ENCODE measurements at places on chromosomes 16 and 17. TPM values are rescaled to one million over a fixed set of nuclear protein-coding genes. Genes with fewer than 3 reads are reported as not detected.
A peak's percentile ranks its signal among the peaks of the same experiment; 100 is the strongest.

The TIMP2 gene
- total RNA-seq: 138 TPM

DNA sequence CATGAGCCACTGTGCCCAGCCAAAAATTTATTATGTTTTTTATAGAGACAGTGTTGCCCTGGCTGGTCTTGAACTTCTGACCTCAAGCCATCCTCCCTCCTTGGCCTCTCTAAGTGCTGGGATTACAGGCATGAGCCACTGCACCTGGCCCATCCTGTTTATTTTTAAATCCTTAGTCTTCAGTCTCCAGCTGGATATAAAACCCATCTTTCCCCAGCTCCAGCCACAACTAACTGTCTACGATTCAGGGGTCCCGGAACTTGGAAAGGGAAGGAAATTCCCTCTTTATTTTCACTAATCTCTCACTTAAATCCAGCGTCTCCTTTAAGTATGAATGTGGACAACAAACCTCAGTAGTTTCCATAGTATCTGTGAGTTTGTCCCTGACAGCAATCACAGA is 62.2 kb downstream of the IQCK start:
- DNase-seq: no peak

GRCh38 chr17:8585911-8586310 is 44.6 kb downstream of the MYH10 start:
- DNase-seq: no peak

DNA sequence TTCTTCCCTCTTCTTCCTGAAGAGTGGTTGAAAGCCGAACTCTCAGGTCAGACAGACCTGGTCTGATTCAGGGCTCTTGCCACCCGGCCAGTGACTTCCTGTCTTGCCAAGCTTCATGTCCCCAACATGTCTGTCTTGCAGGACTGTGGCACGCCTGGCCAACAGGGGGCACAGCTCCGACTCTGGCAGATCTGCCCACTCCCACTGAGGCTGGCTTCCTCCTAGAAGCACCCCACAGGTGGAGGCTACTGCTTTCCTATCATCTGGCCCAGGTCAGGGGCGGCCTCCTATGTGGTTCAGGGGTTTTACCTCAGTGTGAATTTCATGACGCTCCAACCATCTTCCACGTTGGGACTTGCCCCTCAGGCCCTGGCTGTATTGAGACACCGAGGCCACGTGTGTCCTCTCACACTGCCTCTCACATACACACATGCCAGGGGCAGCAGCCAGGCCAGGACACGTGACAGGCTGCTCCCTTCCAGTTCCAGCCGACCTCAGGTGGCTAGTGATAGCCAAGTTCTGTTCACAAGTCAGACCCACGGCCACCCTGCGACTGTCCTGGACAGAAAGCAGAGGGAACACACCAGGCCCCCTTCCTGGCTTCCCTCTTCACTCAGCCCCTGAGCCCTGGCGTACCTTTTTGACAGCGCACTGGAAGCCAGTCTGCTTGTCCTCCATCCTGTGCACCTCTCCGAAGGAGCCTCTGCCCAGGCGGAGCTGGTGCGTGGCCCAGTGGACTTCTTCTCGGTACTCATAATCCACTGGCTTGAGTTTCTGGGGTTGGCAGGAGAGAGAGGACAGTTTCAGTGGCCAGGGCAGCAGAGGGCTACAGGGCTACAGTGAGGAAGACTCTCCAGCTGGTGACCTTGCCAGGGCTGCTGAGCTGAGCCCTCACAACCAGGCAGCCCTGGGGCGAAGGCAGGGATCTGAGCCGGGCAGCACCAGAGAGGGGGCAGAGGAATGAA is 22.6 kb upstream of the SPATA32 start:
- peak; percentile 88 for DNase-seq

The TNRC6C gene
- total RNA-seq: 21.0 TPM

The ZFHX3 gene
- total RNA-seq: 8.4 TPM

DNA sequence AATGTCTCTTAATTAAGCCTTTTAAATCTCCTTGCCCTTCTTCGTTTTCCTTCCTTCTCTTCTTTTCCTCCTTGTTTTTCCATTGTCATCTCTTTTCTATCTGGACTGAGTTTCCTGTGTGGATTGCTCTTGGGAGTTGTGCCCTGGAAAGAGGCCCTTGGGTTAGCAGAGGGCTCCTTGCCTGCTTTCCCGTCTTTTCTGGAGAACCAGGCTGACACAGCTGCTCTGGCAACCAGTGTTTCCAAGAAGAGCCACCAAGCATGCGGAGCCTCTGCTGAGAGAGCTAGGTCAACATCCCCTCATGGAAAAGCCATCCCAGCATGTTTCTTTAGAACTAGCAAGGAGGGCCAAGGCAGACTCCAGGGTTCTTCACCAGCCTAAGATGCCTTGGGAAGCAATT is 75.4 kb downstream of the HLF start:
- no peak for DNase-seq

The CSH1 gene
- total RNA-seq: not detected

The KRT31 gene
- total RNA-seq: not detected

The SLC16A13 gene
- 1.8 TPM for total RNA-seq

The CCL16 gene
- not detected for total RNA-seq

- no peak for DNase-seq
These were observed 145.0 kb upstream of the HS3ST4 start for GRCh38 chr16:25546791-25547190.

The SP6 gene
- 0.19 TPM for total RNA-seq

GRCh38 chr16:47467501-47467900 is 6.4 kb downstream of the PHKB start:
- no peak for DNase-seq

DNA sequence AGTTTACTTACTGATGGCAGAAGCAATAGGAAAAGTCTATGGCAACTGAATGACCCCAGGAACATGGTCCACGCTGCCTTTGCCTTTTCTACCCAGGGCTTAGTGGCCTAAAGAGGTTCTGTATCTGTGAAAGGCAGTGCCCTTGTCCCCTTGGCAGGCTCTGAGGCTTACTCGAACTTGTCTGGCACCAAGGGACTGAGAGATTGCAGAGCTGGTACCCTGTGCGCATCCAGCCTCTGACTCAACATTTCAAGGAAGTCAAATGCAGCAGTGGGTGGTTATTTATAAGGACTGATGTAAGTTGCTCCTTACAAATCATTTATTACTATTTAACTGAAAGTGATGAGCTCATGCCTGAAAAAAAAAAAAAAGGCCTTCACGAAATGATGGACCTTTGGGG is 299.9 kb upstream of the MYOCD start:
- no peak for DNase-seq

The MT1G gene
- total RNA-seq: not detected

- no peak for DNase-seq
These were observed 56.9 kb upstream of the MRTFB start for GRCh38 chr16:14014284-14014625.

DNA sequence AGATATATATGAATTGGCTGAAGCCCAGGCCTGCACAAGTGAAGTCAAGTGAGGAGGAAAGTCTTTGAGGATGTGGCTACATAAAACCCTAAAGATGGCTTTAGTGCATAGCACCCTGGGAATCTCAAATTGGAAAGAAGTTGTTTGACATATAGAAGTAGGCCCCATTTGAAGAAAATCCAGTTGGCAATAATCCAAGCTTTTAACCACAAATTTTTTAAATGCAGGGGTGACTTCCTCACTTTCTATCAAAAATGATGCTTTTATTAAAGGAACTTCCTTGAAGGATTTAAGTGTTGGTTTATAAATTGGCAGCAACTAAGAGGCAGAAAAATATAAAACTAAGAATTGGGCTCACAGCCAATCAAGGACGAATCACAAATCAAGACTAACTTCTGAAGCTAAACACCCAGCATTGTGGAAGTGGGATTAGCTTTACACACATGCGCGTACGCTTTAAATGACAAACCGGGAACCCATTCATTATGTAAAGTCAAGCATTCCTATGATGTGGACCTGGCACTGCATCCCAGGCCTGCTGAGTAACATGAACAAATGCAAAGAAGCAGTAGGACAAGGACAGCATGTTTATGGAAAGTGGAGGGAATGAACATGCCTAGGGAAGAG is 63.3 kb downstream of the NOG start:
- no peak for DNase-seq

The CDIP1 gene
- total RNA-seq: 46.3 TPM

The FBXL16 gene
- not detected for total RNA-seq

DNA sequence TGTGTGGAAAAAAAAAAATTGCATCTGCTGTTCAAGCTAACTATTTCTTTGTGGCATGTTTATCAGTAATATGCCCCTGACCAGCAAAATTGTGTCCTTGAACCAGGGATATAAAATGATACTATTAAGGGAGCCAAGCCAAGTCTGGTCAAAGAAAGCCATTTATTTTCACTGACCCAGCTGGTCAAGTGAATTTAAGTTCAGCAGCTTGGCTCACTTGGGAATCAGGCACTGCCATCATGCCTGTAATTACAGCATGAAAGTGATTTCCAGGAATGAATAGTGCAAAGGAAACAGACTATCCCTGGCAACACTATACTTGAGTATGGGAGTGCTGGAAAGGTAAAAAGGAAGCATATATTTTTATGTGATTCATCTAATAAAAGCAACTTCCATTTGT is 934.6 kb upstream of the CDH8 start:
- DNase-seq: no peak
